ENCODE measurements at places on chromosomes 5 and 9.

- DNase-seq = no peak
Measured at GRCh38 chr9:33123407-33124031, 43.6 kb downstream of the B4GALT1 start.

- no peak for DNase-seq
Measured at GRCh38 chr5:67806654-67807438, 408.7 kb upstream of the PIK3R1 start.

GRCh38 chr5:154112255-154112654 lies 73.5 kb downstream of the MFAP3 start:
- DNase-seq = no peak

DNA sequence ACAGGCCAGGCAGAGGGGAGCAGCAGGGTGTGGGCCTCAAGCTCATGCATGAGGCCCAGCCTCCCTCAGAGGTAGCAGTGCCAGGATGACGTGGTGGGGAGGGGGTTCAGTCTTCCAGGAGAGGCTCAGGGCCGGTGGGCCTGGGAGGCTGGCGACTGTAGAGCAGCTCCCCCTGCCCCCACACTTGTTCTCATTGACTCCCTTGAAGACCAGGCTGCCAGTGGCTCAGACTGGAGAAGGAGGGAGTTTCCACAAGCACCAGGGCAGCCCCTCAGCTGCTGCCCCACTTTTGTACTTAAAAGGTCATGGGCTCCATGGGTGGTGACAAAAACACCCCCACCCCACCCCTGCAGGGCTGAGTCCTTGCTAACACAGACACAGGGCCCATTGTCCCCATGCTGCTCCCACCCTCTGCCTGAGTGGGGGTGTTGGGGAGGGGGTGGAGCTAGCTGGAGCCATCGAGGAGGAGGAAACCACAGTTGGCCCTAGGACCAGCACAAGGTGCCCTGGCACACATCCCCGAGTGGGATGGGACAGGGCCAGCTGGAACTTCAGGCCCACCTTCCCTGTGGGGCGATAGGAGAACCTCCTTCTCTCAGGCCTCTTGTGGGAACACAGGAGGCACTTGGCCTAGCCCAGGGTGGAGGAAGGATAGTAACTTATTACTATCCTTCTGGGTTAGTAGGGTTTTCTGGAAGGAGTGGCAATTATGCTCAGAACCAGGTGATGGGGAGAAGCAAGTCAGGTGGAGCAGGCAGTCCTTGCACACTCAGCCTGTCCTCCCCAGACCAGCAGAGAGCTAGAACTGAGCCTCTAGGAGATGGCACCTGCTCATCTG lies 10.7 kb downstream of the PDLIM4 start:
- DNase-seq = no peak

GRCh38 chr9:37350486-37351190 lies 71.9 kb upstream of the GRHPR start:
- no peak for DNase-seq

GRCh38 chr5:68542207-68542606 lies 326.7 kb downstream of the PIK3R1 start:
- no peak for DNase-seq

GRCh38 chr5:173940269-173940668 lies 48.7 kb upstream of the C5orf47 start:
- DNase-seq = no peak

DNA sequence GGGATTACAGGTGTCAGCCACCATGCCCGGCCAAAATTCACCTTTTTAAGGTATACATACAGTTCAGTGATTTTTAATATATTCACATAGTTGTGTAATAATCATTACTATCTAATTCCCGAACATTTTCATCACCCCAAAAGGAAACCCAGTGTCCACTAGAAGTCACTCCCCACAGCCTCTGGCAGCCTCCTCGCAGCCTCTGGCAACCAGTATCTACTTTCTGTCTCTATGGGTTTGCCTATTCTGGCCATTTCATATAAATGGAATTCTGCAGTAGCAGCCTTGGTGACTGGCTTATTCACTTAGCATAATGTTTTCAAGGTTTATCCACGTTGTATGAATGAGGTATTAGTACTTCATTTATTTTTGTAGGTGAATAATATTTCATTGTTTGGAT lies 59.0 kb downstream of the UBAP1 start:
- no peak for DNase-seq

DNA sequence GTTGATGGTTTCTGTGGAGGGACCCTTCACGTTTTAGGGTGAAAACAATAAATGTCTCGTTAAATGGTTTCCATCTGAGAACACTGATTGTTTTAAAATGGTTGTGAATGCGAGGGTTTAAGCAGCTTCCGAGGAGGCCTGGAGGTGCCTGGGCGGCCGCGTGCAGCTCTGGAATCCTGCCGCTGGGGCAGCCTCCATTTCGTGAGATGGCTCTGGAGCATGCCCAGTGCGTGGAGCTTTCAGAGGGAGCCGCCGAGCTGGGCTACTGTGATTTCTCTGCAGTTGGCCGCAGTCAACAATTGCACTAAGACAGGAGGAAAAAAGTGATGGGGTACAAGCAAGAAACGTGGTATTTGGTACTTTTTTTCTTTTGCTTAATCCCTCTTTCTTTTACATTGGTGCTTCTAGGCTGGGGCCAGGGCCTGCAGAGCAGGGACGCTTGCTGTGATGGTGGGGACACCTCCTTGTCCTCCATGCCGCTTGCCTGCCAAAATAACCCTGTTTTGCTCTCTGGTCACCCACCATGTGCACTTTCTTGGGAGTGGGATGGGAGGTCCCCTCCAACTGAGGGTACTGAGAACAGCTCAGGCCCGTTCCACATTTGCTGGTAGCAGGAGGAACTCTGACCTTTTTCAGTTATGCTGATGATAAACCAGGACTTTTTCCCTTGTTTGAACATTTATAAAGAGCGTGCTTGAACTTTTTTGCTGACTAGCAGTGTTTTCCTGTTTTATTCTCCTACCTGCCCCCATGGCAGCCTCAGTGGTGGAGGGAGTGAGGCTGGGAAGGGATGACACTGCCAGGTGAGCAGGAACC lies 47.1 kb downstream of the EHMT1 start:
- no peak for DNase-seq

DNA sequence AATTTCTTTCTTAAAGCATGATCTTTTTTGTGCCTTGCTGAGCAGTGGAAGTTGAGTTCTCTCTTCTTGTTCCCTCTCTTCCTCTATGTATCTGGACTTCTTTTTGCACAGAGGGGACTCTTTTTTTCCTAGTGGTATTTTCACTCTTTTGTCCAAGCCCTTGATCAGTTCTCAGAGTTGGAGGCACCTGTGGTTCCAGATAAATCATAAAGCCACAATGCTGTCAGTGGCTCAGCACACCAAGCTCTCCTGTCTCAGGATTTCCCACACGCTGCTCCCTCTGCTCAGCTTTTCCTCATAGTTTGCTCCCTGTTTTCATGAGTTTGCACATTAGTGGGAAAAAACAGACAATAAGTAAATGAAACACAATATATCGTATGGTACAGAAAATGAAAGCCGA lies 110.3 kb upstream of the ZNF608 start:
- DNase-seq = no peak

GRCh38 chr9:122954253-122954691 lies 13.5 kb downstream of the RABGAP1 start:
- no peak for DNase-seq

DNA sequence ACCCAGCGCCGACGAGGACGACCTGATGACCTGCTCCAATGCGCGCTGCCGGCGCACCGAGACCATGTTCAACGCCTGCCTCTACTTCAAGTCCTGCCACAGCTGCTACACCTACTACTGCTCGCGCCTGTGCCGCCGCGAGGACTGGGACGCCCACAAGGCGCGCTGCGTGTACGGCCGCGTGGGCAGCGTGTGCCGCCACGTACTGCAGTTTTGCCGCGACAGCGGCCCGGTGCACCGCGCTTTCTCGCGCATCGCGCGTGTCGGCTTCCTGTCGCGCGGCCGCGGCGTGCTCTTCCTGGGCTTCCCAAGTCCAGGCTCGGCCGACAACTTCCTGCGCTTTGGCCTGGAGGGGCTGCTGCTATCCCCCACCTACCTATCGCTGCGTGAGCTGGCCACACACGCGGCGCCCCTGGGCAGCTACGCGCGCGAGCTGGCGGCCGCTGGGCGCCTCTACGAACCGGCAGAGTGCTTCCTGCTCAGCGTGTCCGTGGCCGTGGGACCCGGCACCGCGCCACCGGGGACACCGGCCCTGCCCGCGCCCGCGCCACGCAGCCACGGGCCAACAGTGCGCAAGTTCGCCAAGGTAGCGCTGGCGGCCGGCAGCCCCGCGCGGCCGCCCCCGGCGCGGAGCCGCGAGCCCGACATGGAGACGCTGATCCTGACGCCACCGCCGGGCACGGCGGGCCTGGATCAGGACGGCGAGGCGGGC lies 2.7 kb upstream of the PHPT1 start:
- DNase-seq = no peak

DNA sequence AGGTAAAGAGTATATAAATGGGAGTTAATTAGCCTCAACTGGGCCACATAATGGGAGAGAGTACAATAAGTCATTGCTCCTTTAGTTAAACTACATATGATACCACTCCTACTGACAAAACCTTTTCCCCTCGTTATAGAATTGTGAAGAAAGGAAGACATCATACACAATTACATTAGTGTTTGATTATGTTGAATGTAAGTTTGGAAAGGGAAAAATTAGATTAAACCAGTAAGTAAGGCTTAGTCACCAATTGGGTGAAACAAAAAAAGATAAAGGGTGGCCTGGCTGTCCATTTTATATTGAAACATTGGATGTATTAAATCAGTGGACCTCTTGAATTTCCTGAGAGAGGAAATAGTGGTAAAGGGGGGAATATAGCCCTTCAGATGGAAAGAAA lies 464.3 kb upstream of the PAPPA start:
- DNase-seq = no peak

GRCh38 chr5:141868541-141868940 lies 9.7 kb downstream of the PCDH1 start:
- DNase-seq = no peak

GRCh38 chr5:73443829-73444498 lies 4.6 kb downstream of the FOXD1 start:
- DNase-seq = no peak

Measured in CD4-positive, alpha-beta T cell treated with Interleukin-15 for 4 hours (primary cell).